Spleen (tissue), 13 donors: ENCODE measurements at places on chromosomes 16 and 17. TPM values are rescaled to one million over a fixed set of nuclear protein-coding genes. Genes with fewer than 3 reads are reported as not detected.

CCL4 gene
- 33.2 TPM for total RNA-seq

GRCh38 chr17:79676796-79677195 lies 53.9 kb upstream of the ENPP7 start:
- H3K4me3 ChIP-seq = no peak overlapping the region
- H3K36me3 ChIP-seq = no peaks in the 10 kb centered on the region
- no peak for DNase-seq
- H3K27ac ChIP-seq = no peak overlapping the region
- H3K4me1 ChIP-seq = no peaks in the 10 kb centered on the region
- H3K27me3 ChIP-seq = peaks cover 39% of the 10 kb centered on the region

DNA sequence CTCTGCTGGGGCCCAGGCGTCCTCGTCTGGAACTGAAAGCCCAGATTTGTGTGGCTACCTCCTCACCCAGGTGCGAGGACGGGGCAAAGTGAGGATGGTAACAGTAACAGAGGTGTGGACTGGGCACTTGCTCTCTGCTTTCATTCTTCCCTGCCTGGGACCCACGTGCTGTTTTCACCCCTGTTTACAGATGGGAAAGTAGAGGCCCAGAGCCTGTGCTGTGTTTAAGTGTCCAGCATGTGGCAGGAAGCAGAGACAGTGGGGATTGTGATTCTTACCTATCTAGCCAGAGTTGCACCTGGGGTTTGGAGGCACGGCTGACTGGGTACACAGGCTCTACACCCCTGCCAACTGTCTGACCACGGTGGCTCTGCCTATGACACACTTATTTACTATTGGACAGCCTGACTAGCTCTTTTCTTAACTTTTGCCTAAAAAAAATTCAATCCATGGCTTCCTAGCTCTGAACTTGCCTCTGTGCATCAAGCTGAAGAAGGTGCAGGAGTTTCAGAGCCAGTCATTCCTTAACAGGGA lies 155.4 kb downstream of the CLEC16A start:
- no peak overlapping the region for H3K27ac ChIP-seq
- peaks cover 27% of the 10 kb centered on the region for H3K36me3 ChIP-seq
- H3K27me3 ChIP-seq = no peaks in the 10 kb centered on the region
- peaks cover 59% of the 10 kb centered on the region for H3K4me1 ChIP-seq
- H3K4me3 ChIP-seq = no peak overlapping the region

DNA sequence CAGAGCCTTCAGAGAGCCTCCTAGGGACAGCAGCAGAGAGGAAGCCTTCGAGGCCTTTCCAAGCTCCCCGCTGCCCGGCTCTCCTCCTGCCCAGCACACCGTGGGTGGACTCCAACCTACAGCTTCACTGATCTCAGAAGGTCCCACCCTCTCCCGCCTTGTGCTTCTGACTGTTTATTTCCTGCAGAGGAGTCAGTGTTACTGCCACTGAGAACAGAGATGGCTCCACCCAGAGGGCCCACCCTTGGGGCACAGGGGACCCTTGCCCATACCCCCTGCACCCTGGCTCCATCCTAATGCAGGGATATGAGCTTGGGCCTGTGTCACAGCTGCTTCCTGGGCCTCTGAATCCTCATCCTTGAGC lies 52.8 kb upstream of the TOB1 start:
- H3K36me3 ChIP-seq = no peaks in the 10 kb centered on the region
- H3K4me3 ChIP-seq = no peak overlapping the region
- H3K4me1 ChIP-seq = peaks cover 35% of the 10 kb centered on the region
- no peak overlapping the region for H3K27ac ChIP-seq

NOG gene
- total RNA-seq = 0.69 TPM

GRCh38 chr17:67272312-67273047 lies 27.5 kb upstream of the HELZ start:
- H3K27ac ChIP-seq = no peak overlapping the region
- no peaks in the 10 kb centered on the region for H3K36me3 ChIP-seq
- H3K4me3 ChIP-seq = no peak overlapping the region
- DNase-seq = no peak

DNA sequence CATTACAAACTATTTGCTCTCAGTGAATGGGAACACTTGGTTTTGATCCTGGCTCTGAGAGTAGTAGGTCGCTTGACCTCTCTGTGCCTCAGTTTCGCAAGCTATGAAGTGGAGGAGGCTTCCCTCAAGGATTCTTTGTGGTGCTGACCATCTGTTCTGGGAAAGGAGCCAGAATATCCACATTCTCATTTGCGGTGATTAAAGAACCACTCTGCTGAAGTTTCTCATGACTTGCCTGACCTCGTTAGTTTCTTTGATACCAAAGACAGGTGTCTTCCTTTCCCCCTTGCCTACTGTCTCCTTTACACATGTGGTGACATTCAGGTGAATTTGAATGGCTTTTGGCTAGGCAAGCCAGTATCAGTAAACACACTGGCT lies 116.0 kb downstream of the SNX29 start:
- no peak overlapping the region for H3K4me3 ChIP-seq
- no peaks in the 10 kb centered on the region for H3K27me3 ChIP-seq
- no peaks in the 10 kb centered on the region for H3K36me3 ChIP-seq
- no peak overlapping the region for H3K27ac ChIP-seq
- peaks cover 15% of the 10 kb centered on the region for H3K4me1 ChIP-seq

CA5A gene
- not detected for total RNA-seq

GRCh38 chr17:7480089-7480384 lies 606 bp upstream of the ZBTB4 start:
- peak overlapping the region; percentile 74 for H3K4me3 ChIP-seq
- no peaks in the 10 kb centered on the region for H3K27me3 ChIP-seq
- H3K4me1 ChIP-seq = peaks cover 35% of the 10 kb centered on the region
- no peaks in the 10 kb centered on the region for H3K36me3 ChIP-seq
- H3K27ac ChIP-seq = peak overlapping the region; percentile 99

- peak; percentile 23 for DNase-seq
- no peaks in the 10 kb centered on the region for H3K27me3 ChIP-seq
- peaks cover 16% of the 10 kb centered on the region for H3K4me1 ChIP-seq
- no peak overlapping the region for H3K27ac ChIP-seq
- no peak overlapping the region for H3K4me3 ChIP-seq
- H3K36me3 ChIP-seq = peaks cover 19% of the 10 kb centered on the region
These were observed 14.3 kb upstream of the DNASE1 start for GRCh38 chr16:3640207-3640606.

DNA sequence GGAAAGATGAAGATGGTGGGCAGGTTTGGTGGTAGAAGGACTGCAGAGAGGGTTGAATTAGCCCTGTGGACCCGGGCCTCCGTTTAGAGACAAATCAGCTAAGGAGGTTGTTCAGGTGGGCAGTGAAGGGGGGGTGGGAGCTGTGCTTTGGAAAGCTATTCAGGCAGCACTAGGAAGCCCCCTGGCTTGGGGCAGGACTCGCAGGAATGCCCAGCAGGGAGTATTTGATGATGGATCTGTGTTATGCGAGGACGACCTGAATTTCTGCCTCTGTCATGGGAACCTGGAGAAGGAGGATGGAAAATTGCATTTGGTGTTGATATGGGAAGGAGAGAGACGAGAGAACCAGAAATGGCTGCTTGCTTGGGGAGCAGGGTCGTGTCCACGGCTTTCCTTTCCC lies 3.5 kb downstream of the SPDYE4 start:
- no peak overlapping the region for H3K4me3 ChIP-seq
- H3K27ac ChIP-seq = no peak overlapping the region
- DNase-seq = no peak
- no peaks in the 10 kb centered on the region for H3K4me1 ChIP-seq

DNA sequence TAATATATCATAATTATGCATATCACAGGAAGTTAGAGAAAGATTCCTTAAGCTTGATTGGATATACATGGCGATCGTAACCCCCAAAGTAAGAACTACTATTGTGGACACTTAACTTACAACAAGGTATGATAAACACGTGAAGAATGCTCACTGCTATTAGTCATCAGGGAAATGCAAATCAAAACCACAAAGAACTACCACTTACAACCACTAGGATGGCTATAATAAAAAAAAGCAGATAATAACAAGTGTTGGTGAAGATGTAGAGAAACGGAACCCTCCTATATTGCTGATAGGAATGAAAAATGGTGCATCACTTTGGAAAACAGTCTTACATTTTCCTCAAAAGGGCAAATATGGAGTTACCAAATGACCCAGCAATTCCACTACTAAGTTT lies 265.9 kb downstream of the SLC39A11 start:
- peaks cover 80% of the 10 kb centered on the region for H3K36me3 ChIP-seq
- no peak overlapping the region for H3K4me3 ChIP-seq
- H3K27me3 ChIP-seq = no peaks in the 10 kb centered on the region
- H3K4me1 ChIP-seq = no peaks in the 10 kb centered on the region
- H3K27ac ChIP-seq = no peak overlapping the region
- no peak for DNase-seq

TMEM98 gene
- total RNA-seq = 12.0 TPM

DNA sequence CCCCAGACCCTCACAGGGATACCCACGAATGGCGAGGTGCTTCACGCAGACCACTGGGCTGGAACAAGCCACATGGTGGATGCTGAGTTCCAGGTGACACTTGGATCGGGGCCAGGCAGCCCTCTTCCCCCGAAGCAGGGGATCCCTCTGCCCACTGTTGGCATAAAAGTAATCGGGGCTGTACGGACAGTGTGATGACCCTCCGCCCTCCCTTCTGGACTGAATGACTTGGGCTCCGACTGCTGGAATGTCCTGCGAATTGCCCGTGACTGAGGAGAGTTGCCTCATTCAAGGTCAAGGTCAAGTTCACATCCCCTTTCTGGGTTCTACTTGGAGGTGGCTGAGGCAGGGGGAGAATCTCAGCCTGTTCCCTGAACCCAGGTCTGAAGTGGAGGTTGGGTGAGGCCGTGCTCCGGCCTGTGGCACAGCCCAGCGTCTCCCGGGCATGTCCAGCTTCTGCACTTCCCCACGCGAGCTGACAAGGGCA lies 28.5 kb upstream of the CREBBP start:
- no peak overlapping the region for H3K27ac ChIP-seq
- H3K4me1 ChIP-seq = no peaks in the 10 kb centered on the region
- no peaks in the 10 kb centered on the region for H3K27me3 ChIP-seq
- H3K4me3 ChIP-seq = no peak overlapping the region
- no peaks in the 10 kb centered on the region for H3K36me3 ChIP-seq
